ENCODE measurements at places on chromosomes 7 and 10. TPM values are rescaled to one million over a fixed set of nuclear protein-coding genes. Genes with fewer than 3 reads are reported as not detected.

Gene MKX
- total RNA-seq: not detected

- peaks cover 31% of the 10 kb centered on the region for H3K4me1 ChIP-seq
- H3K4me3 ChIP-seq: no peak overlapping the region
- H3K27ac ChIP-seq: no peak overlapping the region
Observed at GRCh38 chr7:90625562-90625961, 29.4 kb downstream of the CDK14 start.

DNA sequence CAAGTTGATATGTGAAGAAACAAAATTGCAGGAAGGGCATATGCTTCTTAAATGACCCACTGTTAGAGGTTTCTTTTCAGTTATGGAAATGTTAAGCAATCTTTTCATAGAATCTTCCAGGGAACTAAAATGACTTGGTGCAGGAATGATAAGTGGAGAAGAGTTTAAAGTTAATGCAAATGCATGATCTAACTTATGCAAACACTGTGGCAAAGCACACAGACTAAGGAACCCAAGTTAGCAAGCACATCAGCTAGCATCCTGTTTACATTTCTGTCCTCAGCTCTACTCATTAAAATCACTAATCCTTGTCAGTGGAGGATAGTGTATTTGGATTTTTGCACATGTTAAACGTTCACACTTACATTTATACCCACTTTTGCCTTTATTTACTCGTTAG is 9.3 kb downstream of the CLCN1 start:
- peaks cover 43% of the 10 kb centered on the region for H3K4me1 ChIP-seq
- H3K36me3 ChIP-seq: no peaks in the 10 kb centered on the region
- H3K27me3 ChIP-seq: no peaks in the 10 kb centered on the region
- H3K4me3 ChIP-seq: peak overlapping the region; percentile 46

DNA sequence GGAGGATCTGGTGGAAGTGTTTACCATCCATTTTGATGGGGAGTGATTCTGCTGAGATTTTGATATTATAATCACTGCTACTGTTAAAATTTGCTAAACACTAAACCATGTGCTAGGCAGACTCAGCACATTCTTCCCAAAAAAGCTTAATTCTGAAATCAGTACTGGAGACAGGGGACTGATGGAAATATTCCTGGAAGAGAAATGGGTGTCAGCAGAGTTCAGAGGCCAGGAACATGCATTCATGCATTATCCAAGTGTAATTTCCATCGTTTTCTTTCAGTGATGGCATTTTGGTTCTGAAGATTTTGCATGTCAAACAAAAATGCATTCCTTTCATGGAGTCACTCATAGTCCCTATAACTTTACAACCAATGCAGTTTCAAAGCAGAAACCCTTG is 79.0 kb downstream of the CDCA7L start:
- DNase-seq: no peak
- H3K27ac ChIP-seq: no peak overlapping the region
- H3K27me3 ChIP-seq: no peaks in the 10 kb centered on the region
- no peak overlapping the region for H3K4me3 ChIP-seq
- H3K4me1 ChIP-seq: peaks cover 2% of the 10 kb centered on the region

- no peak for DNase-seq
- no peaks in the 10 kb centered on the region for H3K36me3 ChIP-seq
- no peak overlapping the region for H3K27ac ChIP-seq
- no peaks in the 10 kb centered on the region for H3K4me1 ChIP-seq
Observed at GRCh38 chr7:19397911-19398310, 252.7 kb upstream of the FERD3L start.

Measured in activated B cell treated with CpG ODN at 0.5 μM for 24 hours (primary cell).